Vagina (tissue), 2 donors: ENCODE measurements at places on chromosomes 13 and 19. TPM values are rescaled to one million over a fixed set of nuclear protein-coding genes. Genes with fewer than 3 reads are reported as not detected.

The LRRC25 gene
- 3.9 TPM for total RNA-seq

The ZNF724 gene
- 4.2 TPM for total RNA-seq

The PTGER1 gene
- not detected for total RNA-seq

The SYT5 gene
- total RNA-seq = not detected

The KLK12 gene
- total RNA-seq = 4.2 TPM

The MRPL4 gene
- 55.0 TPM for total RNA-seq

The ATXN8OS gene
- total RNA-seq = not detected

The LILRA5 gene
- 2.9 TPM for total RNA-seq

The DNAJB1 gene
- total RNA-seq = 164 TPM

The RXFP2 gene
- not detected for total RNA-seq

The KANK3 gene
- total RNA-seq = 20.9 TPM

The PLPP2 gene
- 49.4 TPM for total RNA-seq

The ZNF90 gene
- 5.4 TPM for total RNA-seq

The OR7D2 gene
- total RNA-seq = not detected

The CRLF1 gene
- total RNA-seq = 15.2 TPM

The PPM1N gene
- total RNA-seq = 3.9 TPM

The ADM5 gene
- 2.7 TPM for total RNA-seq

The TINCR gene
- total RNA-seq = 37.1 TPM

The KLK3 gene
- total RNA-seq = not detected

The SWSAP1 gene
- total RNA-seq = 1.5 TPM

The OR4F17 gene
- total RNA-seq = not detected

The SIGLEC9 gene
- total RNA-seq = 5.9 TPM

The PSG11 gene
- not detected for total RNA-seq

The LILRB3 gene
- total RNA-seq = 20.4 TPM

The DIS3 gene
- total RNA-seq = 19.4 TPM

The NCR1 gene
- 2.7 TPM for total RNA-seq

The S1PR5 gene
- total RNA-seq = 36.6 TPM

The OLFM2 gene
- total RNA-seq = 13.8 TPM

The ZNF723 gene
- total RNA-seq = not detected

The MPND gene
- total RNA-seq = 10.1 TPM

The TMEM272 gene
- 0.25 TPM for total RNA-seq

The TTYH1 gene
- 5.9 TPM for total RNA-seq

The GPC6 gene
- 13.8 TPM for total RNA-seq

The HOOK2 gene
- total RNA-seq = 65.6 TPM

The ARHGEF1 gene
- 114 TPM for total RNA-seq

The GRK1 gene
- not detected for total RNA-seq

The FGF14 gene
- 3.4 TPM for total RNA-seq

The CCDC70 gene
- not detected for total RNA-seq

The DZIP1 gene
- total RNA-seq = 30.0 TPM

The SIGLECL1 gene
- total RNA-seq = not detected

The CRX gene
- total RNA-seq = not detected

The PSG2 gene
- not detected for total RNA-seq

The SIGLEC11 gene
- total RNA-seq = 4.4 TPM

The FBXL12 gene
- 39.8 TPM for total RNA-seq

The ZNF230 gene
- 2.0 TPM for total RNA-seq

The FXYD7 gene
- total RNA-seq = 3.4 TPM

The ERICH6B gene
- not detected for total RNA-seq

The TGFBR3L gene
- 1.5 TPM for total RNA-seq

The MISP gene
- 0.49 TPM for total RNA-seq

The ZNF573 gene
- 6.6 TPM for total RNA-seq

The C19orf38 gene
- 2.5 TPM for total RNA-seq

The TPTE2 gene
- not detected for total RNA-seq

The PGLYRP1 gene
- not detected for total RNA-seq

The ANO8 gene
- total RNA-seq = 10.3 TPM

The JSRP1 gene
- total RNA-seq = not detected

The TMEM221 gene
- total RNA-seq = 0.49 TPM

The ZNF112 gene
- total RNA-seq = 9.6 TPM

The FCHO1 gene
- total RNA-seq = 12.3 TPM
